ENCODE measurements at places on chromosomes 2 and 18.

DNA sequence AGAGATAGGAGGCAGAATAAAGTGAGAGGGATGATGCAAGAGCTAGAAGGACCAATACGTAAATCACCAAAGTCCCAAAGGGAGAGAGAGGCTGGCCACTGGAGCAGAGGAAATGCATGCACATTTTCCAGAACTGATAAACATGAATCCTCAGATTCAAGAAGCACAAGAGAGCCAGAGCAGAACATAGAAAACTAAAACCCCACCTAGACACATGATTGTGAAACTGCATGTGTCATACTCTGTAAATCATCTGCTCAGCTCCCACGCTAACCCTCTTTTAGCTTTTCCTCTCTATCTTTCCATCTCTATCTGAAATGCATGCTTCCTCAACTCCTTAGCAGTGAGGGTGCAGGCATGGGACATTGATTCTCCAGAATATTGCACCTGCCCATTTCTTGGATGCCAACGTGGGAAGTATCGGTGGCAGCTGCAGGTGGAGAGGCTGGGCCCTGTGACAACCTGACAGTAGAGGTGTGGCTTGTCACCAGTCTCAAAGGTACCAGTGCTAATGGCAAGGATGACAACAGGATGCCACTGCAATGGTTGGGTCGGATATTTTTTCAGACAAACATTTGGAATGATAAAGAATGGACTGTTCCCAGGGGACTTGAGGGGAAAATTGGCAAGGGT is 89.3 kb upstream of the OTOS start:
- no peak for DNase-seq

GRCh38 chr18:30971338-30971956 is 71.1 kb downstream of the DSC3 start:
- no peak for DNase-seq

- DNase-seq, result no peak
Measured at GRCh38 chr2:228949831-228950230, 321.3 kb downstream of the PID1 start.

DNA sequence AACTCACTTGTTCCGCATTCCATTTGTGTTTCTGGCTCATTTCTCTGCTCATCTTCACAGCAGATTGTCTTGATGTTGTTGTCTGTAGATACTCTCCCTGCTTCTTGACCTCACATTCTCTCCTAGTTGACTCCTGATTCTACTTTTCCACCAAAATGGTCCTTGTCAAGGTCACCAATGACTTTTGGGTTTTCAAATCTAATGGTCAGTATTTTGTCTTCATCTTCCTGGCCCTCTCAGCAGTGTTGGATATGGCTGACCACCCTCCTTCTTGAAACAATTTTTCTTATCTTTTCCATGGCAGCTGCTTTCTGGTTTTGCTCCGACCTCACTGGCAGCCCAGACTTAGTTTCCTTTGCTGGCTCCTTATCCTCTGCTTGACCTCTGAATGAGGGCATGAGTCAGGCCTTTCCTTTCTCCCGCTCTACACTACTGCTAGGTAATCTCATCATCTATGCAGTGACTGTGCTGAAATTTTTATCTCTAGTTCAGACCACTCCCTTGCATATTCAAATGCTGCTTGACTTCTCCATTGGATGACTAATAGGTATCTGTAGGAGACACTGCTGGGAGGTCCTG is 386.6 kb upstream of the SPRED2 start:
- DNase-seq, result no peak

DNA sequence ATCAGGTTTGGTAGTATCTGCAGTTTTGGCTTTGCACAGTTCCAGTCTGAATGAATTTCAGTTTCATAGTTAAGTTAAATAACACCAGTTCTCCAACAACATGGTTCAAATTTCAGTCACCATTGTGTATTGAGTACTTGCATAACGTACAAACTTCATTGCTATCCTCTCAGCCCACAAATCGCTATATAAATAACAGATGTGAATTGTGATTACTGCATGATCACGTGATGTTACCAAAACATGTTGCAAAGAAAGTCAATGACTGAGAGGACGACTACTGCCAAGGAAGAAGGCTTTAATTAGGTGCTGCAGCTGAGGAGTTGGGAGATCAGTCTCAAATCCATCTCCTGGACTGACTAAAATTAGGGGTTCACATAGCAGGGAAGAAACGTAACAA is 48.2 kb downstream of the COL4A4 start:
- DNase-seq, result no peak

DNA sequence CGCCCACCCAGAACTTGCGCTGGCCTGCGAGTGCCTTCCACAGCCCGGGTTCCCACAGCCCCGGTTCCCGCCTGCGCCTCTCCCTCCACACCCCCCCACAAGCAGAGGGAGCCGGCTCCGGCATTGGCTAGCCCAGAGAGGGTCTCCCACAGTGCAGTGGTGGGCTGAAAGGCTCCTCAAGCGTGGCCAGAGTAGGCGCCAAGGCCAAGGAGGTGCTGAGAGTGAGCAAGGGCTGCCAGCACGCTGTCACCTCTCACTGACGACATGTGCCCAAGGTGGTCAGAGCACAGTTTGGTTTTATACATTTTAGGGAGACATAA is 15.3 kb upstream of the PXDN start:
- no peak for DNase-seq

GRCh38 chr2:176565641-176566323 is 296.5 kb downstream of the MTX2 start:
- no peak for DNase-seq
